GM20000 (cell line): ENCODE measurements at places on chromosomes 13 and 19.

GRCh38 chr13:113472355-113473025 lies 18.0 kb downstream of the DCUN1D2 start:
- DNase-seq: no peak

GRCh38 chr19:36136964-36137686 lies 2.7 kb upstream of the CAPNS1 start:
- no peak for DNase-seq

GRCh38 chr19:43526884-43527859 lies at the start of gene ETHE1:
Gene ETHE1 (minus strand): TSS chr19:43527201. CDS start chr19:43527177, 24 bp downstream.
- peak; percentile 88 for DNase-seq

GRCh38 chr13:68168448-68168847 lies 938.3 kb upstream of the PCDH9 start:
- no peak for DNase-seq

DNA sequence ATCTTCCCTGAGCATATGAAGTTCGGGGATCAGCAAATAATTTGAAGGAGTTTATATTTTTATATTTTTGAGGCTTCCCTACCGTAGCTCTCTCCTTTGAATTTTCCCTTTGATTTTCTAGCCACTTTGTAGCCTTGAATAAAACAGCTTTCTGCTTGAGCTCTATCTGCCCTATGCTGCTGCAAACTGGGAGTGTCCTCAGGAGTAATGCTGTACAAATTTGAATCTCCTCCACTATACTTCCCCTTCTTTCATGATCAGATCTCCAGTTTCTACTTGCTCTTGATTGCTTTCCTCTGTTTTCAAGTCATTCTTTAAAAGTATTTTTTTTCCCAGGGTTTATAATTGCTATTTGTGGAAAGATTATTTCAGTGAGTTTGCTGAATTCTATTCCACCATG lies 14.6 kb downstream of the PDS5B start:
- no peak for DNase-seq

DNA sequence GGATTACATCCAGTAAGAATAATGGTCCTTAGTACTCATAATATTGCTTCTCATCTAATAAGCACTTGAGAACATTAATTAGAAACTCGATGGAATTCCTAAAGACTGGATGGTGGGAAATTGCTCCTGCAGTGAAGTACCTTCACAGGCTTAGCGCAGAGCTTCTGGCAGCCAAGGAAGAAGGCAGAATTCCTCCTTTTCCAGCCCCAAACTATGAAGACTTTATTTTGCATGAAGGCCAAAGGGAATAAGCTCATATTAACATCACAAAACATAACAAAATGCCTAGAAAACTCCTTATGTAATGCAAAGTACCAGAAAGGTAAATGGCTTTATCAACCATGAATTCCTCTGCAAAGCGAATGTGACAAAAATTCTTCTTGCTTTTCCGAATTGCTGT lies 336.1 kb downstream of the DNAJC15 start:
- no peak for DNase-seq

DNA sequence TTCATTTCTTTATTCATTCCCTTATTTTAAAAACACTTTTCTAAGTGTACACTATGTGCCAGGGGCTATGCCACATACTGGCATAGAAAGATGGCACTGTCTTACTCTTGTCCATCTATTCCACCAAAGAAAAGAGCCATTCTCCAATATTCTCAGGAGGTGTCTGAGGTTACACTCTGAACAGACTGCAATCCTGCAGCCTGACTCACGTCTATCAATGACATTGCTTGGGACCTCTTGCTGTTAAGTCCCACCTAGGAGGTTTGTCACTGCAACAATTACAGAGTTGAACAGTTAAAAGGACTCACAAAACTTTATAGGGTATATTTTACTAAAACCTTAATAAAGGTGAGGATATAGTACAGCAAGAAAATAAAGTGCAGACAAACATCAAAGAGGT lies 512.9 kb upstream of the HTR2A start:
- DNase-seq: no peak
